ENCODE measurements at places on chromosomes 1 and 21. TPM values are rescaled to one million over a fixed set of nuclear protein-coding genes. Genes with fewer than 3 reads are reported as not detected.

The CD1C gene
- not detected for total RNA-seq

The LCE2C gene
- total RNA-seq, result not detected

The SMPDL3B gene
- 1.1 TPM for total RNA-seq

The GJA4 gene
- not detected for total RNA-seq

The IPO9 gene
- total RNA-seq, result 41.7 TPM

The DMBX1 gene
- total RNA-seq, result 0.68 TPM

The ZBTB8B gene
- total RNA-seq, result not detected

The SF3B4 gene
- 137 TPM for total RNA-seq

The INAVA gene
- 39.4 TPM for total RNA-seq

The PLXNA2 gene
- 0.86 TPM for total RNA-seq

The LRRC38 gene
- total RNA-seq, result not detected

The HAO2 gene
- not detected for total RNA-seq

All from A549 treated with CORT108297 at 1 μM for 4 hours (cell line).